ENCODE measurements at places on chromosomes 5 and 9.
A peak's percentile ranks its signal among the peaks of the same experiment; 100 is the strongest.

DNA sequence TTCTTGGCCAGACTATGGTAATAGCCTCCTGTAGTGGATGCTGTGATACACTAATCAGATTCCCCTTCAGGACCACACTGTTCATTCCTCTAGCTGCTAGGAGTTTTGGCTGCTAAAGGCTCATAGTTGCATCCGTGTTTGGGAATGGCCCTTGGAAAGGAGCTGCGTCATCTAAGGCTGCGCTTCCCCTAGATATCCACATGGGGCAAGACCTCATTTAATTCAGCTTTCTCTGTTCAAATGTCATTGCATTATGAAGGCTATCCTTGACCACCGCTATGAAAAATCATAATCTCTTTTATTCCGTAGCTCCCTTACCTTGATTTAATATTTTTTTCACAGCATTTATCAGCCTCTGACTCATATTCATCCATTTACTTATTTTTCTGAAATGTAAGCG, 258.3 kb upstream of the NR4A3 start:
- DNase-seq = no peak

GRCh38 chr5:9358961-9359685, 186.8 kb downstream of the SEMA5A start:
- DNase-seq = no peak

GRCh38 chr5:178094345-178094744, 19.0 kb upstream of the N4BP3 start:
- no peak for DNase-seq

- DNase-seq = no peak
Measured at GRCh38 chr5:111472579-111472978, 39.8 kb downstream of the STARD4 start.

DNA sequence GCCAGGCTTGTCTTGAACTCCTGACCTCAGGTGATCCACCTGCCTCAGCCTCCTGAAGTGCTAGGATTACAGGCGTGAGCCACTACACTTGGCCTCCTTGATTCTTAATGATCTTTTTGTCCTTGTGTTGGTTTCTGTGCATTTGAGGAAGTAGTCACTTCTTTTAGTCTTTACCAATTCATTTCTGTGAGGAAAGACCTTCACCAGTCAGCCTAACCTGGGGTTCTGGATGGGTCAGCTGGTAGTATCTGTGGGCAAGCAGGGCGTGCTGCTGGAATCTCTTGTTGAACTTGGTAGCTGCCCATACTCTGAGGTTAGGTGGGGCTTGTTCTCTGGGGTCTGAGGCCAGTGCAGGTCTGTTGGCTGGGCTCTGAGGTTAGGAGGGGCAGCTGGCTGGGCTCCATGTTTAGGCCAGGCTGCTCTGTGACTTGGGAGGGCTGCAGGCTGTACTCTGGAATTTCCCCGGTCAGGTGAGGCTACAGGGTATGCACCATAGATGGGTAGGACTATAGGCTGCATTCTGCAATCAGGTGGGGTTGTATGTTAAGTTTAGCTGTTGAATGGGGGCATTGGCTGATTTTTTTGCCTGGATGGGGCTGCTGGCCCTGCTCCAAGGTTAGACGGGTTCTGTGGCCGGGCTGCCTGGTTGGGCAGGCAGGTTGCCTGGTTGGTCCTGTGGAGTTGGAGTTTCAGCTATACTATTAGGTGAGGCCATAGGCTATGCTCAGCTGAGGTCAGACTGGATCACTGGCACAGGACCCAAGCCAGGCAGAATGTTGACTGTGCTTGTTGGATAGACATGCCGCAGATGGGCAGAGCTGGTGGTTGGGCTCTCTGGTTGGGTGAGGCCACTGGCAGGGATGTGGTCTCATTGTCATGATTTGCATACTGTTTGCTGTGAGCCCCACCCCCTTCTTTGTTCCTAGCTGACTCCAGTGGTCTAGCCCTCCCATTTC, 19.2 kb downstream of the UBAP1 start:
- no peak for DNase-seq

DNA sequence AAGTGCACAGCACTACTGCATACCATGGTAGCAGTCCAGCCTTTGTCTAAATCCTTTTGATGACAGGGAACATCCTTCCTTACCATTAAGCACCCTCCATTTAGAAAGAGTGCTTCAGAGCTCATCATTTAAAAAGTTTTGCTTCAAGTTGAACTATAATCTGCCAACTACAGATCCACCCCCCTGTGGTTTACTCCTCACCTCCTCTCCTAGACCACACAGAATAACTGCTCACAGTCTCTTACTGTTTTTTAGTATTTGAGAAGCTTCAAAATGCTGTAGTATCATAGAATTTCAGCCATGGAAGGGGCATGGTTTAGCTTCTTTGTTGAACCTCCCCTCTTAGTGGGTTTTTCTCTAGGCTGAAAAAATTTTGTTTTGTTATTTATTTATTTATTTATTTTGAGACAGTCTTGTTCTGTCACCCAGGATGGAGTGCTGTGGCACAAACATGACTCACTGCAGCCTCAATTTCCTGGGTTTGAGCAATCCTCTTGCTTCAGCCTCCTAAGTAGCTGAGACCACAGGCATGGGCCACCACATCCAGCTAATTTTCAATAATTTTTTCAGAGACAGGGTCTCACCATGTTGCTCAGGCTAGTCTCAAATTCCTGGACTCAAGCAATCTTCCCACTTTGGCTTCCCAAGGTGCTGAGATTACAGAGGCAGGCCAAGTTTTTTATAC, 384.3 kb upstream of the RFX3 start:
- DNase-seq = no peak

DNA sequence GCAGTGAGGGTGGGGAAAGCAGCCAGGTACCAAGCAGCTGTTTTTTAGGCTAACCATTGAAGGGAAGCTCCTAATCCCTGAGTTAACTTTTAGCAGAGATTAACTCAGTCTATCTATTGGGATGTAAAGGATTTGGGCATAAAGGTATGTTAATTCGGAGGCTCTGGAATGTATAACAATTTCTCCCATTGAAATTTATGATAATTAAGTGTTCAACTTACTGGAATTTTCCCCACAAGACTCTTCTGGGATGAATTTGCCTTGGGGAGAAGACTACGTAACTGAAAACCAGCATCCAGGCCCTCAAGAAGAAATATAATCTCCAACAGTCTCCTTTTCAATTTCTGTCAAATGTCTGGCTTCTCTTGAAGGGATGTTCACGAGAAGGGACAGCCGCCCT, 23.6 kb downstream of the ZFP62 start:
- DNase-seq = no peak

- no peak for DNase-seq
Measured at GRCh38 chr5:174688441-174689354, 35.7 kb upstream of the MSX2 start.

DNA sequence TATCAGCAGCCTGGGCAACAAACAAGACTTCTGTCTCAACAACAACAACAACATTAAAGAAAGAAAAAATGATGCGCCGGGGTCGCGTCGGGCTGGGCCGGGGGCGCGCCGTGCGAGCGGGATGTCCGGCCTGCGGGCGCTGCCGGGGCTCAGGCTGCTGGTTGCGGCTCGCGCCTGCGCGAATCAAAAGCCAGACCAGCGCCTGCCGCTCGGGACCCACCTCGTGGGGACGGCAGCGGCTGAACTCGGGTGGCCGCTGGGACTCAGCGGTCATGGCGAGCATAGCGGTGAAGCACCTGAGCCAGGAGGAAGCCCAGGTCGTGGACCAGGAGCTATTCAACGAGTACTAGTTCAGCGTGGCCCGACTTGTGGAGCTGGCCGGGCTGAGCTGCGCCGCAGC, 11.9 kb upstream of the NHP2 start:
- no peak for DNase-seq

- DNase-seq = peak; percentile 32
Measured at GRCh38 chr9:136409557-136410455, 608 bp downstream of the ENTR1 start.

DNA sequence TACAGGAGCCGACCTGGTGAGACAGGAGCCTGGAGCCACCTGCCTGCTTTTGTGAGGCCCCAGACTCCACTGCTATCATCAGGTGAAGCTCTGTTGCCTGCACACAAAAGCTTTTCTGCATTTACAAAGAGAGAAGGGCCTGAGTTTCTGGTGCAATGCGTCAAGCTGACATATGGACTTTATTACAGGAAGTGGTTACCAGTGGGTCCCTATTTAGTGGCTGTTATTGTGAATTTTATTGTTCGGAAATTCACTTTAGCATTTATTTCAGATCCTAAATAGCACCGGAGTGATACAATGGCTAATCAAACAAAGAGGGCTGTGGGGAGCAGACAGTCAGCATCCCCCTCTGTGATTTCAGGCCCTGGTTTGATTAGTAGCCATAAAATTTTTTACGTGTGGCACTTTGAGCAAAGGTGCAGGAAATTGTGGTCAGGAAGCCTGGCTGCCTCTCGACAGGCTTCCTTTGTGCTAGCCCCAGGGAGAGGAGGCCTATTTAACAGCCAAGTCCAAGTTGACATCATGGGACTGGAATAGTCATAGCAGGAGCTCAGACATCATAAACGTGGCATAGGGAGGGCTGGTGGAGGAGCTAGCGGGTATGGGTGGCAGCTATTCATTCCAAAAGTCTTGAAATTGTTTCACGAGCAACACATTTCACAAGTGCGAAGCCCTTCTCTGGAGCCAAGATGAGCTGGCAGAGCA, 8.4 kb downstream of the TGFBI start:
- DNase-seq = no peak

GRCh38 chr9:31820426-31820825, 564.0 kb upstream of the ACO1 start:
- no peak for DNase-seq

- no peak for DNase-seq
Measured at GRCh38 chr5:94928891-94929290, 310.4 kb downstream of the SLF1 start.

GRCh38 chr9:38622288-38622674, 1.9 kb upstream of the ANKRD18A start:
- DNase-seq = no peak

- no peak for DNase-seq
Measured at GRCh38 chr9:107064378-107064777, 201.4 kb downstream of the ZNF462 start.

GRCh38 chr5:170315154-170315553, 17.6 kb upstream of the LCP2 start:
- no peak for DNase-seq

GRCh38 chr9:37549527-37549926, 26.7 kb downstream of the FBXO10 start:
- DNase-seq = no peak

- DNase-seq = no peak
Measured at GRCh38 chr5:137342764-137343163, 156.4 kb downstream of the SPOCK1 start.

GRCh38 chr5:39186722-39187539, 32.4 kb downstream of the FYB1 start:
- DNase-seq = no peak

- no peak for DNase-seq
Measured at GRCh38 chr5:91263898-91264297, 119.2 kb downstream of the ARRDC3 start.

DNA sequence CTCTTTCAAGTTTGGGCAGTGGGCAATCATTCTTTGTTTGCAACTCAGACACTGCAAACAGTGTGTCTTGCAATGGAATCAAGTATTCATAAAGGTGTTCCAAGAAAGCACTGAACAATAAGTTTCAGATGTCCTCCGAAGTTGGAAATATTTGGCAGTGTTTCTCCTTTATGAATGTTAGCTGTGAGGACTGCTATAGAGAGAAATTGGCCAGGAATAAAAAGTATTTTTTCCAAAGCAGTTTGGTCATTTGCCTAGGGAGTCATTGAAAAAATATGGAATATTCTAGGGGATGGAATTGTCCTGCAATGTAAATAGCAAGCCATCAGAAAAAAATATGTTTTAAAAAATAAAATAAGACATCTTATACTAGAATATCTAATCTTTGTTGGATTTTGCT, 688.6 kb upstream of the SEMA6A start:
- no peak for DNase-seq

DNA sequence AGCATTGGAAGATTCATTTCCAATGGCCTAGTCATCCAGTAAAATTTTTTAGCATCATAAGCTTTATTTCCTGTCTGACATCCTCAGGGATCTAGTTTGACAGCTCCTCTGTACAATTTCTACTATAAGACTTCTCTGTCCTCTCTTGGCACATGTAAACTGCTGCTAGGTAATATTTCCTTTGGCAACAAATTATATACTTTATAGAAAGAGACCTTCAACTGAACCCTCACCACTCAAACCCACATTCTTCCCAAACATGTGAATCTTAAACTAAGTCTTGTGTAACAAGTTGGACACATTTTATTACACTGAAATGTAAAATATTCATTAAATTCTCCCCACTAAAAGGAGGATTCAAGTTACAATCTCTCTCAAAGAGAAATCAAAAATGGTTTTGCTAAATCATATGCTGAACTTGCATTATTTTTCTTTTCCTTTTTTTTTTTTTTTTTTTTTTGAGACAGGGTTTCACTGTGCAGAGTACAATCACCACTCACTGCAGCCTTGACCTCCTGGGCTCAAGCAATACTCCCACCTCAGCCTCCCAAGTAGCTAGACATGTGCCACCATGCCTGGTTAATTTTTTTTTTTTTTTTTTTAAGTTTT, 36.9 kb downstream of the SCAI start:
- no peak for DNase-seq

DNA sequence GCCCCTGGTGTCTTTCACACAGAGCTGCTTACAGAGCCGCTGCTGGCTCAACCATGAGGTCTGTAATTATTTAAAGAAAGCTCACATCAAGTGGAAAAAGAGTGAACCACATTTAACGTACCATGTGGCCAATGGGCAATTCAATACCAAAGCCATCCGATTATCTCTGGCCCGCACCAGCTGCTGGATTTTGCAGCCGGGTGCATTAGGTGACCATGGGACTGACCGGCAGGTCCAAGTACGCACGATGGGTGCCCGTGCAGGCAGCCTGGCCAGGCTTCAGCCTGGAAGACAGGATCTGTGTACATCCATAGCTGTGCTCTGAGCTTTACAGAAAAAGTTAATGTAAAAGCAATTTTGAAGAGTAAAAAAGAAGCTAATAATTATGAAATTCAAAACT, 20.5 kb downstream of the PPARGC1B start:
- DNase-seq = no peak

GRCh38 chr5:159616952-159617351, 286.7 kb upstream of the IL12B start:
- no peak for DNase-seq

GRCh38 chr5:123421773-123422172, 1.4 kb downstream of the CEP120 start:
- DNase-seq = no peak

DNA sequence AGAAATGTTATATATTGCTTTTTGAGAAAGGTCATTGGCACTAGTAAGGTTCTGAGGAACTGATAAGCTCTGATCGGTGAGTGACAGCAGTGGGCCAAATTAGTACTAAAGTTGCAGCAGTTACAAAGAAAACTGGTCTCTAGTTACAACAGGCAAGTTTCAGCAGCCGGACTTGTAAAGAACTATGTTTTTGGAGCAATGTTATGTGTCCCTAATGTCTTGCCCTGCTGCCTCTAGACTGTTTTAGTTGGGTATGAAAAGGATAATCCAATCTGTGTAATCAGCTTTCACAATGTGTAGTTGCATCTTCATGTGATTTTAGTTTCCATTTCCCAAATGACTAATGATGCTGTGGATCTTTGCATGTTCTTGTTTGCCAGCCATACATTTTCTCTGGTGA, 113.5 kb downstream of the CAMK4 start:
- DNase-seq = no peak
